Activated T-helper 1 cell treated with anti-CD3 and anti-CD28 coated beads, Interleukin-2, amount 50 U/mL, for 16 hours (primary cell): ENCODE measurements at places on chromosomes 12 and 14.

DNA sequence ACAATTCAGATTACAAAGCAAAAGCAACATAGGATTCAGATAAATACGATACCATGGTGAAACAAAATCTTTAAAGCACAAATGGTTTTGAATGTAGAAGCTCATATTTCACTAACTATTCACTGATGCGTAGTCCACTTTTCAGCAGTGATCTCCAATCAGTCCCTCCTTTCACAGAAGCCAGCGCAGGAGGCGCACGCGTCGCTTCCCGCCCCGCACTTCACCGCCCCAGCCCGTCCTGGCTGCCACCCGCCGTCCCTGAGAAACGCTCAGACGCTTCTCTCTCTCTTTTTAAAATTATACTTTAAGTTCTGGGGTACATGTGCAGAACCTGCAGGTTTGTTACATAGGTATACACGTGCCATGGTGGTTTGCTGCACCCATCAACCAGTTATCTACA is 19.8 kb upstream of the CHFR start:
- DNase-seq: no peak

DNA sequence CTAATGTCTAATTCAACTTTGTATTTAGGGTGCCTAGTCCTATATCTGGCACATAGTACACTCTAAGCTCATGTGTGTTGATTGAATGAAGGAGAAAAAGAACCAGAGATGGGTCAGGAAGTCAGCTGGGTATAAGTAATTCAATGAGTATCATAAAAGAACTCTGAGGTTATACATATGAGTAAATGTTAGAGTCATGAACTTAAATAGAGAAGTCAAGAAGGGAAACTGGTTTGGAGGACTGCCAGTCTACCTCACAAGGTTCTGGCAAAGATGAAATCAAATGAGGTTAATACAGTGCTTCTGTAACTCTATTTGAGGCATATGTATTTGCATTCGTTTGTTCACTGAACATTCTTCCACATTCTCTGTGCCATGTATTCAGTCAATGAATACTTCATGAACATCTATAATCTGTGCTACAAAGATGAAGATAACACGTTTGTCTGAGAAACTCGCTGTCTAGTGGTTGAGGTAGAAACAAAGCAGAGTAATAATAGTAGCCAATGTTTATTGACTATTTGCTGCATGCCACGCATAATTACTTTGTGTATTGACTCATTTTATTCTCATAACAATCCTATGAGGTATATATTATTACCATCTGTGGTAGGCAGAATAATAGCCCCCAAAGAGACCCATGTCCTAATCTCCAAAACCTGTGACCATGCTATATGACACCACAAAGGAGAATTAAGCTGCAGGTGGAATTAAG is 88.9 kb downstream of the PTGER2 start:
- DNase-seq: no peak

GRCh38 chr12:110744151-110744571 is 1.5 kb upstream of the PPP1CC start:
- no peak for DNase-seq

GRCh38 chr14:28340816-28341215 is 425.8 kb upstream of the FOXG1 start:
- DNase-seq: no peak

GRCh38 chr12:112778400-112778799 is 13.1 kb upstream of the RPH3A start:
- no peak for DNase-seq
